ENCODE measurements at places on chromosomes 16 and 17.

GRCh38 chr17:54891176-54891821, 9.4 kb upstream of the TOM1L1 start:
- no peak for DNase-seq

- peak; percentile 90 for DNase-seq
Measured at GRCh38 chr17:73429440-73430164, 117.8 kb upstream of the CDC42EP4 start.

GRCh38 chr17:33942414-33942813, 312.7 kb upstream of the CCL2 start:
- no peak for DNase-seq

DNA sequence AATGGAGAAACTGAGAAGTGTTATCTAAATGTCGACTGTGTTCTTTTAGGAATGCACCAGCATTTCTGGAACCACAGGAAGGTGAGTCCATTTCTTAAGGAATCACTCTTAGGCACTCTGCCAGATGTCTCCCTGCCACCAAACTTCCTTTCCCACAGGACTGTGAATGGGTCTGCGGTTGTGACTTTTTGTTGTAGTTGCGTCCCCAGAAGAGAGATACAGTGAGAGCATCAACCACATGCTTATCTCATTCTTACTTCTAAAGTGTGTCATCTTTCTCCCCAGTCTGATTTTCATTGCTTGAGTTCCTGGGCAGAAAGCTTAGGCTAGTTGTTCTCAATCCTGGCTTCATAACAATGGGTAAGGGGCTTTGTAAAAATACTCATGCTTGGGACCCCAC, 13.4 kb downstream of the ITPRIPL2 start:
- DNase-seq, result no peak

DNA sequence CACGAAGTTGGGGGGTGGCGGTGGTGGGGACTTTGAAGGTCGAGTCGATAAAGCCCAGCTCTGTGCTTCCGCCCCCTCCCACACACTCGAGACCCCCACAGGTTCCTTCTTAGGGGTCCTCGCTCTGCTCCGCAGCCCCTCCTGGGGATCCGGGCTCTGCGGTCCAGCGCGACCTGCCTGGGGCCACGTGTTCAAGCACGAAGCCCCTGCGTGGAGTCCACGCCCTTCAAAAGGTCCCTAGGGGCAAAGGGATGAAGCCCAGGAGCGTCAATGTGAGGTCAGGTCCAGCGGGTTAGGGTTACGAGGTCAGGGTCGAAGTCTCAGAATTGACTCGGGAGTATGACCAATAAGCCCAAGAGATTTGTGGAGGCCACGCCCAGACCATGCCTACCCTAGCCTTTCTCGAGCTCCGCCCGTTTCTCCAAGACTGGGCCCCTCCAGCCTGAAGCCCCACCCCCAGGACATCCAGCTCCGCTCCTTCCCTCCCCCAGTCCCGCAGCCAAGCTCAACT, 786 bp upstream of the CACNA1G start:
- no peak for DNase-seq

GRCh38 chr16:81481207-81481821, 36.7 kb downstream of the CMIP start:
- DNase-seq, result no peak

- DNase-seq, result no peak
Measured at GRCh38 chr16:66510711-66511601, 39.0 kb downstream of the TK2 start.

DNA sequence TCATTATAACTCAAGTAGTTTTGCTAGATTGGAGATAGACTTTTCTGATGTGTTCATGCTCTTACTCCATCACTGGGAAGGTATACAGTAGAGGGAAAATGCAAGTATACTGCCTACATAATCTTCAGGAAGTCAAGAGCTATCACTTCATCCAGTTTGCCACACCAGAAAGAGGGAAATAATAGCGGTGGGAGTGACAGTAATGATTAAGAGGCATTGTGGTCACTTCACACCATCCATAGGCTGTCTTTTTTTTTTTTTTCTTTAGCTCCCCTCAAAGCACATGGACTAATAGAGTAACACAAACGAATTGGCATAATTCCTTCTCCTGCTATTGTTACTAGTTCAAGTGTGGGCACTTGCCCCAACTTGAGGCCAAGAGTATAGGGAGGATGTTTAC, 28.4 kb upstream of the HLF start:
- no peak for DNase-seq

- DNase-seq, result no peak
Measured at GRCh38 chr17:59483860-59484259, 81.5 kb upstream of the DHX40 start.

DNA sequence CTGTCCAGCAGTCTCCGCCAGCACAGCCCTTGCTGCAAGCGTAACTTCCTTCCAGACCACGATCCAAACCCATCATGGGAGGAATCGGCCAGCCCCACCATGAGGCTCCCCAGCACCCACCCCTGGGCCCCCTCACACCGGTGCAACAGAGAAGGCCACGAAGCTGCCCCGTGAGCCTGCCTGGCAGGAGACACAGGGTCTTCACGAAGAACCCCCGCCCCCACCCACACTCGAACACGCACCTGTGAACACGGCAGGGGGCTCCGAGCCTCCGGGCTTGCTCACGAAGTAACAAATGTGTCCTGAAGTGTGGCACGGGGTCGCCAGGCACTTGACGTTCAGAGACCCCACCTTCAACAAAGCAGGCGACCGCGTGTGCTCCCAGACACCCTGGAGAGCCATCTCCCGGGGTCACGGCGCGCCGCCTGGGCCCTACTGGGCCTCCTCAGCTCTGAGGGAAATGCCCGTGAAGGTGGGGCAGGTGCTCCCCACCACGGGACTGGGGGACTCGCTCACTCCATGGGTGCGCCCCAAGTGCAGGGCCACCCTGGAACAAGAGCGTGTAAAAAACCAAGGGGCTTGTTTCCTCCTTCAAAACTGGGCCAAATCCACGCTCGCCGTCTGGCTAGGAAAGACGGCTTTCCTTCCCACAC, 7.6 kb downstream of the HAGH start:
- no peak for DNase-seq

DNA sequence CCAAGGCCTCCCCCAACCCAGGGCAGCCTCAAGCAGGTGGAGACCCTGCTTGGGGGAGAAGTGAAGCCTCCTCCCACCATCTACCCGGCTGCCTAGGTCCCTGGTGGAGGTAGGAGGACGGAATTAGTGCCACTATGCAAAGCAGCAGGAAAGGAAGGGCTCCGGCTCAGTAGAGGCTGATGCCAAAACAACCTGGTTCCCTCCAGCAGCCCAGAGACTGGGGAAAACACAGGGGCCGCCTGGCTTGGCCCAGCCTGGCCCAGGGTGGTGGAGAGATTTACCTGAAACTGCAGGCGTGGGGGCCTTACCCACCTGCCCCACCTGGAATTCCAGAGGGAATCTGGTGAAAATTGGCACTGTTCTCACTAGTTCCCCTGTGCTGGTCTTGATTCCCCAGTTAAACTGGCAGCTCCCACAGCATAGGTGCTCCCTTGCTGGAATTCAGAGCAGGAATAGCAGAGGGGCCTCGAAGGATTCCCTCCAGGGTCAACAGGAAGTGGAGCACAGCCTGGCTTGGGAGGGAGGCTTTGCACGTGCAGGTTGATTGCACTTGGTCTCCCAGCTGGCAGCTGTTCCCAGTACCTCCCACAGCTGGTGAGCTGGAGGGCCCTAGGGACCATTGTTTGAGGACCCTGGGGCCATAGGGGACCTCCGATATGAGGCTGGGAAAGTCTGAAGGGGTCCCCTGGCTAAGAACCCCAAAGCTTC, 4.5 kb downstream of the CD79B start:
- DNase-seq, result no peak

GRCh38 chr16:30722443-30722842, 23.5 kb downstream of the SRCAP start:
- DNase-seq, result no peak

DNA sequence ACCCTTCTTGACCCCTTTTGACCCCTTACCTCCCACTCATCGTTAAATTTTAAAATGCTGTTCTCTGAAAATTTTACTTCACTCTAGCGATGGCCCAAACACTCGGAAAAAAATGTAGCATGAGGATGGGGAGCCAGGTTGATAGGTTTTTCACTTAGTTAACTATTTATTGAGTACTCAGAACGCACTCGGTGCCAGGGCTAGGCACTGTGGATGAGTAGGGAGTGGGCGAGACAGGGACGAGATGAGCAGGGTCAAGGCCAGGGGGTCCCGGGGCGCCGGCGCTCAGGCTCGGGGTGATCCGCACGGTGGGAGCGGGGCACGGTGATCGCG, 392 bp downstream of the ZSCAN32 start:
- no peak for DNase-seq

GRCh38 chr17:10226930-10227695, 28.7 kb upstream of the GAS7 start:
- DNase-seq, result peak; percentile 16

- no peak for DNase-seq
Measured at GRCh38 chr16:26330654-26331053, 638.9 kb downstream of the HS3ST4 start.

DNA sequence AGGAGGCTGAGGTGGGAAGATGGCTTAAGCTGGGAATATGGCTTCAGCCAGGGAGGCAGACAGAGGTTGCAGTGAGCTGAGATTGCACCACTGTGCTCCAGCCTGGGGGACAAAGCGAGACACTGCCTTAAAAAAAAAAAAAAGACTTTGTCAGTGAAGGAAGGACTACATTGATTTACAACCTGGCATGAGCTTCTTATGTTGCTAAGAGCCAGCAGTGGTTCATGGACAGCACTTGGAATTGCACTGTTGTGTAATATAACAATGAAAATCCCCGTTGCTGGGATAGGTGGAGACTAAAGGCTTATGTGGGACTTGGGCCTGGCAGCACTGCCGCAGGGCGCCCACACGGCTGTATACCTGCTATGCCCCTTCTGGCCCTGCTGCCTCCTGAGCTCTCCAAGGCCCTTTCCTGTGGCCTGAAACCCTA, 14.1 kb upstream of the SLC16A5 start:
- DNase-seq, result no peak

DNA sequence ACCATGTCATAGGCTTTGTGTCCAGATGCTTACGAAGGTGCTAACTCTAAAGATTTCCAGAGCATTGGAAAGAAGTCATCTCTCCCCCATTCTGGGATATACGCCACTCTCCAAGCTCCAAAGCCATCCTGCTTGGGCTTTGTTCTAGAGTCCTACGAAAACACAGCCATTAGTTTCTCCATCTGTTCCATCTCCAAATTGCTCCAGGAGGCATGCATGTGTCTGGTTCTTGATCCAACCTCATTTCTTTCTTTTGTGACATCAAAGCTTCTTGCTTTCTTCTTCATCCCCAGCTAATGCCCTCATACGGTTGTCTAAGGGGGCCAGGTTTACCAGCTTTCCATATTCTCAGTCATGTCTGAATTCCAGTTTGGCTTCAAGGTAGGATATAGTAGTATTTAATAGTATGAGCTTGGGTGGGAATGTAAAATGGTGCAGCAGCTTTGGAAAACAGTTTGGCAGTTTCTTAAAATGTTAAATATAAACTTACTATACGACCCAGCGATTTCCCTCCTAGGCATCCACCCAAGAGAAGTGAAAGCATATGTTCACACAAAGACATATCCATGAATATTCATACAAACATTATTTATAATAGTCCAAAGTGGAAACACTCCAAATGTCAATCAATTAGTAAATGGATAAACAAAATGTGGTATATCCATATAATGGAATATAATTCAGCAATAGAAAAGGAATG, 202.6 kb downstream of the SHISA9 start:
- no peak for DNase-seq

DNA sequence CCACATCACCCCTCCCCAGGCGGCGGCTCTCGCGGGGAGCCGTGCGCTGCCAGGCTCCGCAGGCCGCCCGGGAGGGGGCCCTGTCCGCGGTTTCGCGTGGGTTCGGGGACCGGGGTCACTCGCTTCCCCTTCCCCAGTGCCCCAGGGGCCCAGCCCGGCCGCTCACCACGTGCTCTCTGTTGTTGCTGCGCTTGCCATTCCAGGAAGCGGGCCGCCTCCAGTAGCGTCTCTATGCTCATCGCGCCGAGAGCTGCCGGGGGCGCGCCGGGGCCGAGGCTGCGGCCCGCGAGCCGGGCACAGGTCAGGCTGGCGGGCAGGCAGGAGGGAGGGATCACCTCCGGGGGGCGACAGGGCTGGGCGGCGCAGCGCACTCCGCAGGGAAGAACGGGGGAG, 390 bp downstream of the MNT start:
- no peak for DNase-seq

Measured in stimulated activated CD8-positive, alpha-beta memory T cell treated with anti-CD3 and anti-CD28 coated beads, Interleukin-7, amount 100 ng/mL, for 24 hours (primary cell).